ENCODE measurements at places on chromosomes 3 and 15.
A peak's percentile ranks its signal among the peaks of the same experiment; 100 is the strongest.

DNA sequence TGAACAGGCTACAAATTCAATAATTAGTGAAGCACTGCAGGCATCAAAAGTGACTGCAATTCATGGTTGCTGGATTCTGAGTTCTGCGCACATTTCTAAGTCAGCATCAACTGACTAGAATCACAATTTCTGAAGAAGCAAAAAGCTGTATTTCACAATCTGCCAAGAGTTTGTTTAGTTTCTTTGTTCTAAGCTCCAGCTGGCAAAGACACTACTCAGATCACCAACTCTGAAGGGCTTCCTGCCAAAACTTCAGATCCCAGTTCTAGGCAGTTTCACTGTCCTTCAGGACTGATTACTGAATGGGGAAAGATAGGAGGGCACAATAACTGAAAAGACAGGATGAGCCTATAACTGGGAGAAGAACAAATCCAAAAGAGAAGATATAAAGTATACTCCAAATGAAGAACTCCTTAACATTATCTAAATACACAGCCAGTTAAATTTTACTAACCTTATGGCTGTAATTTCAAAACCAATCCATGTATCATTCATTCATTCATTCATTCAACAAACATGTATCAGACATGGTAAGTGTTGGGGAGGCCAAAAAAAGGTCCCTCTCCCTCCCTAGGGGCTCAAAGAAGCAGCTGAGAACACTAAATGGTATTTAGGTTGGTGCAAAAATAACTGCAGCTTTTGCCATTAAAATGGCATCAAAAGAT is 17.1 kb downstream of the TJP1 start:
- DNase-seq, result no peak

DNA sequence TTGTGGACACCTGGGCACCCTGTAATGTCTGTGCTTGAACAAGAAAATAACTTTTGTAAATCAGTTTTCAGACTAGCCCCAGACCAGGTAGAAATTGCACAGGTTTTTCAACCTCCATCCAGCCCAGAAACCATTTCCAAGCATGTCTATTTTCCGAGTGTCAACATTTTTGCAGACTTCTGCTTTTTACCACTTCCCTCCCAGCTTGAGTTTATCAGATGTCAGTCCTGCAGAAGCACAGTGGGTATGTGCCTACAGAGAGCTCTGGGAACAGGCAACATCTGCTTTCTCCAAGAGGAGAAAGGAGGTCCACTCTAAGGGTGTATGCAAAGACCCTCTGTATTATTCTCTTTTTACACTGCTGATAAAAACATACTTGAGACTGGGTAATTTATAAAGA is 83.9 kb downstream of the LRRK1 start:
- peak; percentile 3 for DNase-seq

DNA sequence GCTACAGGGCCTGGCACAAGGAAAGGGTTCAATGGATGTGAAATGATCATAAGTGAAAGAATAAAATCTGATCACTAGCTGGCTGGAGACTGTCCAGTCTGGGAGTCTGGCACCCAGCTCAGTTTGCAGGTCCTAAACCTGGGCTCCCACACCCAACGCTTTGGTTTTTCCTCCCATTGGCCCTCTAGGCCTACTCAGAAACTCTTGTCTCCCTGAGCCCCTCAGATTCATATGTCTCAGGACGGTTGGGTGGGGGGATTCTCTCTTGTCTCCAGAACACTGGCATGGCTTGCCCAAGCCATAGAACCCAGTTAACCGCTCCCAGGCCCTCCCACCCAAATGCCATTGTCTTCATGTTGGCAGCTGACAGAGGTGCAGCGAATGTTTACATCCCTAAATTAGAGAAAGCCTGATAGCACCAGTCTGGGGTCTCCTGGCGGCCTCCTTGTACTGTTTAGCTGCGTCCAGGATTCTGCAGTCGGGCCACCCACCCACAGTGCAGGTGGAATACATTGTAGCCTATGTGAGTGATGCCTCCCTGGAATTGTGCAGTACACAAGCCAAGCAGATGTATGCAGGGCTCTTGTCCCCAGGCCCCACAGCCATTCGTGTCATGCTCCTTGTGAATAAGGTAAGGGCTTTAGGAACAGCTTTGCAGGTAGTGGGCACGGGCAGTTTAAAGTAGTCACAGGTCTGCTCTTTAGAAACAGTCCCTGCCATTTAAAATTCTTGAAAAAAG is 266.3 kb downstream of the XXYLT1 start:
- DNase-seq, result no peak

DNA sequence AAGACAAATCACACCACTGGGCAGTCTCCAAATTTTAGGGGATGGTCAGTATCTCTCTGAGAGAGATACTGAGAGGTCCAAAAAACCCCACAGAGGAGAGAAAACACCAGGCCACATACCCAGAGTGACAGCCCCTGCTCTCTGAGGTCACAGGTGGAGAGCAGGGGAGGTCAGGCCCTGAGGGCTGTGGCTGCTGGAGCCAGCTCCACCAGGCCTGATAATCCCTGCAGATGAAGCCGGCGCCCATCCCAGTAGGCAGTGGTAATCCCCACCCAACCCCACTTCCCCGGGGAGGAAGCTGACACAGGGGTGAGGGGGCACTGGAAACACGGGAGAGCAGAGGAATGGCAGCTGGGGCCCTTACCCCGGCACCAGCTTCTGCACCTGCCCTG is 31.2 kb upstream of the SRP14 start:
- no peak for DNase-seq

- DNase-seq, result no peak
Measured at GRCh38 chr15:82572986-82573385, 32.7 kb upstream of the RPS17 start.

GRCh38 chr15:101499863-101500713 is 10.6 kb upstream of the PCSK6 start:
- peak; percentile 68 for DNase-seq

DNA sequence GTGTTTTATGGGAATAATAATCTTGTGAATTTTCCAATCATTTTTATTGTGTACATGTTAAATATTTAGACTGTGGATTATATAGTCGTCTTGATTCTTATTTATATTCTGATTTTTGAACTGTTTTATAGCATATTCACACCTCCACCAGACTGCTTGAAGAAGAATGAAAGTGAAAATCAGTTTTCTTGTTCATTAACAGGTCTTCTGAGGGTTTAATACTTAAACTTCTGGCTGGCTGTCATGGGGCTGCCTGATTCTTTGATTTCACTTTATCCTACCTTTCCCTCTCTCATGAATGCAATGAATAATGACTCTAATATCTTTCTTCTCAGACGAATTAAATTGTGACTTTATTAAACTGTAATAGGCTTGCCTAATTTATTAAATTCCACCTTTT is 56.2 kb downstream of the ATP2C1 start:
- DNase-seq, result no peak

DNA sequence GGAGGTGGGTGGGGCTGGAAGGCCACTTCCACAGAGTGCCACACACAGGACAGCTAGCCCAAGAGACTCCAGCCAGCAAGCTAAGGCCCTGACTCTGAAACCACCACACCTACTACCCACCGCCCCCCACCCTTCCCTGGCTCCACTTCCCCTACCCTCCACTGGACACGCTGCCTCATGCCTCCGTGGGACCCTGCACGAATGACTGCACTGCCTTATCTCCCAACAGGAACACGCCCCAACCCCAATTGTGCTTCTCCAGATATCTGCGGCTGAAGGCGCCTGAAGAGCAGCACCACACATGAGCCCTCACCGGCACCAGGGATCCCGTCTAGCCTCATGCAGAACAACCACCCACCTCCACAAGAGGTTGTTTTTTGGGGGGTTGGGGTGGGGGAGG is 2.7 kb downstream of the LINGO1 start:
- peak; percentile 6 for DNase-seq

GRCh38 chr3:52429779-52430415 is 15.0 kb downstream of the SEMA3G start:
- DNase-seq, result no peak

DNA sequence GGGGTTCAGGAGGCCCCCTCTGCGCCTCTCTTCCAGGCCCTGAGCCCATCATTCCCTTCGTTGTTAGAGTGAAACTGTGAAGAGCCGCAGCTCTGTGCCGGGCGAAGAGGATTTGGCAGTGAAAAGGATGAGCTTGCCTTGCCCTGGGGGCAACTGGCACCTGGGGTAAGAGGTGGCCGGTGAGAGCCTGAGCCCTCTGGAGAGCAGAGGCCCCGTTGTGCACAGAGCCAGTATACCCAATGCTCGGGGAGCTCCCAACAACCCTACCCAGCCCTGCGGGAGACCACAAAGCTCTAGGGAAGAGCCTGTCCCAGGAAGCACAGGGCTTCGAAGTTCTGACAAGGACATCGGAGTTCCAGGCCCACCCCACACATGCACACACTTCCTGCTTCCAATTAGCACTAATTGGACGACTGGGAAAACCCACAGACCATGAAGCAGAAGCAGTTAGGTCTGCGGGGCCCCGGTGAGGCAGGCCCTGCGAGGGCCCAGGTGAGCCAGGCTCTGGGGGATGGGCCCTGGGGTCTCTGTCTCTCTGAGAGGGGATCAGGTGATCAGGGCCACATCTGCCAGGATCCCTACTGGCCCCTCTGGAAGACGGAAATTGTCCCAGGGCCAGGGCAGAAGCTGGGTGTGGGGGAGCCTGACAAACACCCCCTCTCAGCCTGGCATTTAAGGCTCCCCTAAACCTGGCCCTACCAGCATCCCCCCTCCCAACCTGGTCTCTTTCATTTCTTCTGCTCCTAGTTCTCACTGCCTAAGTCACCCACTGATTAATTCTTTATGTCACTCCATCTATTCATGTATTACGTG is 27.9 kb upstream of the SFMBT1 start:
- no peak for DNase-seq

DNA sequence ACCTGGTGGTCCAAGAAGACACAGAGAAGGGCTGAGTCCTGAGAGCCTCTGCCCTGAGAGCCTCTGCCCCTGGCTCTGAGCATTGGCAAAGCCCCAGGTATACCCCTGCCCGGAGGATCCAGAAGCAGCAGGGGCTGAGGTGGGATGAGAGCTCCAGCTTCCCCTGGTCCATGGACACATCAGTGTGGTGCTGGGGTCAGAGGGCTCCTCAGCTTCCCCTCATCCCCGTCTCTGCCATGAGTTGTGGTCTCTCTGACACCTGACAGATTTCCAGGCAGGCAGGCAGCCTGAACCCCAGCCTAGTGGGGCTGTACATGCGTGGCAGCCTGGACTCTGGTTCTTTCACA is 3.5 kb upstream of the KLF15 start:
- peak; percentile 3 for DNase-seq

GRCh38 chr3:154188846-154189245 is 67.7 kb downstream of the ARHGEF26 start:
- no peak for DNase-seq

- DNase-seq, result no peak
Measured at GRCh38 chr3:168995129-168995528, 668.4 kb downstream of the MECOM start.

GRCh38 chr15:94780166-94780565 is 548.8 kb downstream of the MCTP2 start:
- DNase-seq, result no peak

- DNase-seq, result peak; percentile 64
Measured at GRCh38 chr15:71732636-71733035, 77.7 kb upstream of the NR2E3 start.

- peak; percentile 97 for DNase-seq
Measured at GRCh38 chr15:90934949-90935751, at the start of gene UNC45A. Gene UNC45A (plus strand): TSS chr15:90935285. CDS start chr15:90935325, 40 bp downstream.

- no peak for DNase-seq
Measured at GRCh38 chr15:44340410-44340809, 51.9 kb downstream of the GOLM2 start.

DNA sequence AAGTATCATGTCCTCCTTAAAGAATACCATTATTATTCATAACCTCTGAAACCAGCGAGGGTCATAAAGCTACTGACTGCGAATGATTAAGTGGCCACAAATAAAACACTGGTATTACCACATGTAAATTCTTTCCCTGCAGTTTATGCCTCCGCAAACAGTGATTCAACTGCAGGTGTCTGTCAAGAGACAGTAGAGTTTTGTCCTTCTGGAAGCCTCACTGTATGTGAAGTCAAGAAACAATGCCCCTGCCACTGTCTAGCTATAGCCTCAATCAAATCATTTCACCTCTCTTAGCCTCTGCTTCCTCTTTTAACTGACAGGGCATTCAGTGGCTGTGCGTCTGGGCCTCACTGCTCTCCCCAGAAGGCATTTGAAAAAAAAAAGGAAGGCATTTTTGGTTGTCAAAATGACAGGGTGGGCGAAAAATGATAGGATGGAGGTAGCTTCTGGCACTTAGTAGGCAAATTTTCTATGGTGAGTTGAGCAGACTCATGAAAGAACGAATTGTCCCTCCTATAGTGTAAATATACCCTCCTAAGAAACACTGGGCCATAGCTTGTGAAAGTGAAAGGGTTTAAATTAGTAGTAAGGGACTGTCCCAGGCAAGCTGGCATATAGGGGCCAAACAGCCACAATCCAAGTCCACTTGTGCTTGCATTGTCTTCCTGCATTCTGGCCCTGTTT is 66.7 kb downstream of the FILIP1L start:
- DNase-seq, result peak; percentile 41

DNA sequence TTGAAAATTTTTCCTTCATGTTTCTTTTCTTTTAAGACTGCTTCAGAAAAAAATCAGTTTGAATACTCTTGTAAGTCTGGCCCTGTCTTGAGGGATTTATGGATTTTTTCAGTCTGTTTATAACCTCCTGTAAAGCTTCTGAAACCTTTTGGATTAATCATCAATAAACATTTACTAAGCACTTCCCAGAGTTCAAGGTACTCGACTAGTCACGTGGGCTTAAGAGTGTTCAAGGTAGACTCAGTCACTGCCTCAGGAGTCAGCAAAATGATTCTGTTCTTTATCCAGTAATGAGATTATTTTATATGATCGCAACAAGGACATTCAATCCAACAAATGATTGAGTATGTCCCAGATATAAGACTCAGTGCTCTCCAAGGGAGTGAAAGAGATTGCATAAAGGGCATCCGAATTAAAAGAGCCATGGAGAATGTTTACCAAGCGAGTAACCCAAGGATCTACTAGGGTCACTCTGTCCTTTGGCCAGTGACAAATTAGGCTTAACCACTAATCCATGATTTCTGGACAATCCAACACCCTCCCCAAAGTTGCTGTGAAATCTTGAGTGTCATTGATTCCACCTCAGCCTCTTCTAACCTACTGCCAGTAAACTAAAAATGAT is 726.6 kb upstream of the NAALADL2 start:
- no peak for DNase-seq

DNA sequence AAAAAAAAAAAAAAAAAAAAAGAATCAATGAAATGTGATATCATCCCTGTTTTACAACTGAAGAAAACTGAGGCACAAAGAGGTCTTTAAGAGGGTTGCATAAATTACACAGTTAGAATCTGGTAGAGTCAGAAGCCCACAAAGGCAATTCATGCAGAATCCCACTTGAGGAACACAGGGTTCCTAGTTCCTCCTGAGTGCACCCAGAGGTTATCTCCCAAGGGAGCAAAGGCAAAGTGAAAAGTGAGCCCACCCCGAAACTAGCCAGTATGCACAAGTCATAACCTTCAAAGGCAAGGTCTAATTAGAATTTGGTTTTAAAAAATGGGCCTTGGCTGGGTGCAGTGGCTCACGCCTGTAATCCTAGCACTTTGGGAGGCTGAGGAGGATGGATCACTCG is 37.8 kb downstream of the AP3S2 start:
- no peak for DNase-seq

DNA sequence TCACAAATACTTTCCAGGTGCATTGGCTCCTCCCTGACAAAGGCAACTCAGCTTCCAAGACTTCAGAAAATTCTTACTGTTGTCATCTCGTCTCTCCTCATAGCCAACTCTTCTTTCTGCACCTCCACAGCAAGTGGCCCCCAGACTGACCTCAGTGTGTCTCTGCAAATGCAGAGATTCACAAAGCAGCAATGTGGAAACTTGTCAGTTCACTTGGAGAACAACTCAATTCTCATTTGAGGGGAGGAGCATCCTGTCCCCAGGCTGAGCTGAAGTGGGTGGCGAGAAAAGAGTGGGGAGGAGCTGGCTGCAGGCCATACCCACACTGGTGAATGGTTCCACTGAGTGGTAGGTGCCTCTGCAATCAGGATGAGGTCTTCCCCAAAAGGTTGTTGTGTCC is 248.7 kb upstream of the IL12A start:
- DNase-seq, result no peak

All from transverse colon (tissue), 4 donors.